ENCODE measurements at places on chromosomes 13 and 19.
A peak's percentile ranks its signal among the peaks of the same experiment; 100 is the strongest.

DNA sequence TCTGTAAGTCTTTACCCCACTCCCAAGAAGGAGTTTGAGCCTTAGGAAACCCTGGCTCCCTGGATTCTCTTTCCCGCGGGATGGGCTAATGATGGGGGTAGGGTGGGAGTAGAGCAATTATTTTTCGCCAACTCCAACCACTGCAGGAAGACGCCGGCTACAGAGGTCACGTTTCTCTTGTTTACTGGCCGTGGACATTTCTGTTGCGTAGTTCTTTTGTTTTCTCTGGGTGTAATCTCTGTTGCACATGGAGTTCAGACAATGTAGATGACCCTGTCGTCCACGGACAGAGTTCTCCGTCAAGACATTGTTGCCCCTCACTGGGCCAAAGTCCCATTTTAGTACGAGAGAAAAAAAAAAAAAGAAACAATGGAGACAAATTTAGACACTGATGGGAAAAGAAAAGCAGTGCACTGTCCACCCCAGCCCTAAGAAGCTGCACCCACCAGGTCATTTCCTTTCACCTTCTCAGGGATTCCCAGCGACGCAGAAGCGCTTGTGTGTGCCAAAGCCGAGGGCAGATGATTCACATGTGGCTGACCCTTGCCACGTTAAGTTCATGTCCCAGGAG, 133.9 kb upstream of the ARGLU1 start:
- H3K4me1 ChIP-seq: no peaks in the 10 kb centered on the region
- H3K27me3 ChIP-seq: no peaks in the 10 kb centered on the region
- H3K4me3 ChIP-seq: no peak overlapping the region
- no peaks in the 10 kb centered on the region for H3K36me3 ChIP-seq
- no peak overlapping the region for H3K27ac ChIP-seq

GRCh38 chr13:79003989-79004898, 345.3 kb upstream of the OBI1 start:
- H3K36me3 ChIP-seq: no peaks in the 10 kb centered on the region
- no peaks in the 10 kb centered on the region for H3K27me3 ChIP-seq
- H3K27ac ChIP-seq: no peak overlapping the region
- H3K4me1 ChIP-seq: no peaks in the 10 kb centered on the region
- H3K4me3 ChIP-seq: no peak overlapping the region

- peaks cover 3% of the 10 kb centered on the region for H3K36me3 ChIP-seq
- no peaks in the 10 kb centered on the region for H3K27me3 ChIP-seq
- peak; percentile 69 for DNase-seq
- H3K27ac ChIP-seq: no peak overlapping the region
Measured at GRCh38 chr13:49502954-49503353, 7.2 kb downstream of the PHF11 start.

DNA sequence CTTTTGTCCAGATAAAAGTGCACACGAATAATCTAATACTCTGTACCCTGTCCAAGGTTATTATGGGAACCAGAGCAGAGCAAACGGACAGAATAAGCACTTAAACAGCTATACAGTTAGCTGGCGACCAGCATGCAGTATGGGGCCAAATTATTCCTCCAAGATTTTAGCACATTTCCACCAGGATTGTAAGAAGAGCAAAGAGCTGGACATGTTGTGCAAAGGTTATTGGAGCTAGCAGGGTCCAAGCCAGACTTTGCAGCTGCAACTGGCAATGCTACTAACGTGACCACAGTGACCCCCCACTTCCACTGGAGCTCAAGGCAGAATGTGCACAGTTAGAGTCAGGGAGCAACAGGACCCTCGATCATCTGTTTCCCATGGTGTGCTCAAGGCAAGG, 89.9 kb downstream of the COL4A1 start:
- H3K27ac ChIP-seq: peak overlapping the region; percentile 54
- peaks cover 24% of the 10 kb centered on the region for H3K4me1 ChIP-seq
- no peak for DNase-seq
- H3K36me3 ChIP-seq: peaks cover 32% of the 10 kb centered on the region
- H3K4me3 ChIP-seq: no peak overlapping the region
- no peaks in the 10 kb centered on the region for H3K27me3 ChIP-seq

DNA sequence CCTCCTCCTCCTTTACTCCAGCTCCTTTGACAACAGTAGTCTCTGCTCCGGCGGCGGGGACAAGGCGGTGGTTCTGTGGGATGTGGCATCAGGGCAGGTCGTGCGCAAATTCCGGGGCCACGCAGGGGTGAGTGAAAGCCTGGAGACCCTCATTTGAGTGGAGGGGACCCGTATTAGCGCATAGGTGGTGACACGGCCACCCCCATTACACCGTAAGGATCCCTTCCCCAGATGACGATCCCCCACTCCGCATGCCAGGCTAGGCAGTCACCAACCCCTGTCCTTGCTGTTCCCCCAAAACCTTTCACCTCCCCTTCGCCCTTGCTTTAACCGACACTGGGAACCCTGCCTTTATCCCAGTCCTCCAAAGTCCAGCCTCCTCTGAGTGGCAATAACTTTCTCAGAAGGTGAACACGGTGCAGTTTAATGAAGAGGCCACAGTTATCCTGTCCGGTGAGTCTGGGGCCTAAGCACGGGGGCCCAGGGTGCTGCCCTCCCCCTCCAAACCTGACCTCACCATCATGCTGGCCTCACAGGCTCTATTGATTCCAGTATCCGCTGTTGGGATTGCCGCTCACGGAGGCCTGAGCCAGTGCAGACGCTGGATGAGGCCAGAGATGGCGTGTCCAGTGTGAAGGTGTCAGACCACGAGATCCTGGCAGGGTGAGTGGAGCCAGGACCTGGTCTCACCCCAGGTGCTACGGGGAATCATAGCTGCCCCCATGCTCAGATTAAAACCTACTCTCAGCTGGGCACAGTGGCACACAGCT, 3.7 kb downstream of the WDR83 start:
- peaks cover 22% of the 10 kb centered on the region for H3K36me3 ChIP-seq
- H3K4me3 ChIP-seq: peak overlapping the region; percentile 80
- peaks cover 34% of the 10 kb centered on the region for H3K4me1 ChIP-seq
- no peaks in the 10 kb centered on the region for H3K27me3 ChIP-seq
- peak; percentile 59 for DNase-seq
- H3K27ac ChIP-seq: peak overlapping the region; percentile 95
